T1000 (cell line): ENCODE measurements at places on chromosomes 5 and 9.

DNA sequence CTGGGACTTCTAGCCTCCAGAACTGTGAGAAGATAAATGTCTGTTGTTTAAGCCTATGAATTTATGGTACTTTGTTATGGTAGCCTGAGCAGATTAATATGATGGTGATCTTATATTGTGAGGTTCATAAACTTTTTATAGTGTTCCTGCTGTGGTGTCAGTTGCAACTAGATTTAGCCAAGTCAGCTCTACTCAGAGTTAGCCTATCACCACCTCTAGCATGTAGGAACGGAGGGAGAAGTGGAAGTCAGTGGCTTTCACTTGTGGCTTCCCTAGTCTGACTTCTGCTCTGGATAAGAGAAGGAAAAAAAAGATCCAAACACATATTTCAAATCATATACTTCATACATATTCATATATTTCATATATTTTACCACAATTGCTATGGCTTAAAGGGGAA lies 6.6 kb downstream of the POC5 start:
- no peak for DNase-seq

GRCh38 chr5:154198611-154199230 lies 8.2 kb downstream of the GALNT10 start:
- no peak for DNase-seq

DNA sequence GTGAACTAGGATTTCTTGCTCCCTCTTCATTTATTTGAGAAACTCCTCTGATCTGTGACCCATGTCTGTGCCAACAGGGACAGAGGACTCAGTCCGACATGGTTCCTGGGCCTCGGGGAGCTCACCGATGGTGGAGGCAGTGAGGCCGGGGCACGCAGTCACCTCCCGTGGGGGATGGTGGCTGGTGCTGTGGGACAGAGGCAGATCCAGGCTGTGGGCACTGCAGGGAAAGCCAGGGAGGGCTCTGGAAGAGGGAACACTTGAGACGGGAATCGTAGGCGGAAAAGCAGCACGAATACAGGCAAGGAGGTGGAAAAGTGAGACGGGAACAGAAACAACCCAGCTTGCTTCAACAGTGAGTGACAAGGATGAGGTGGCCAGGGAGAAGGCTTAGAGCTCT lies 127.8 kb downstream of the GABBR2 start:
- no peak for DNase-seq

DNA sequence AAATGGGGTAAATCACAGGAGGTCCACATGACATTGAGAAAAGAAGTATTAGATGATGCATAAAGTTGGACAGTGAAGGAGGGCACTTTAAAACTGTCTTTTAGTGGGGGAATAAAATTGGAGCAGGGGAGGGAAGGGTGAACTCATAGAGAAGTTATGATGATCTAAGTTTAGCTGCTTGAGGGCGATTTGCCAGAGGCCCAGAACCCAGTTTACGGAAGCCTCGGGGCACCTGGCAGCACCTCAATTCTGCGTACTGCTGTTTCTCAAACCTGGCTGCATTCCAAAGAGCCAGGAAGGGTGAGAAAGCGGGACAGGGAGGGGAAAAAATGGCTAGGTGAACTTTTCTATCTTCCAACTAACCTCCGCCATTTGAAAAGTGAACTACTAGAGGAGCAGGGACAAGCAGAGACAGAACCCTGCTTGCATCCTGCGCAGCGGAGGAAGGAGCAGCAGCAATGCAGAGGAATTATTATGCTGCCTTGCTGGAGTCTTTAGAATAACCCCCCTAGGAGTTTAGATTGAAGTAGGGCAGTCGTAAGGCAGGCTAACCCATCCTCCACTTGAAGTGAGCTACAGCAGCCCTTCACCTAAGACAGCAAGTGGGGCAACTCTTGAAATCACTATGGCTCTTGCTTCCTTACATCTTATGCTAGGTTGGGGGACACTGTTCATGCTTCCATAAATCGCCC lies 316.8 kb downstream of the BRINP1 start:
- no peak for DNase-seq

GRCh38 chr5:174559141-174559540 lies 165.2 kb upstream of the MSX2 start:
- DNase-seq, result no peak

- no peak for DNase-seq
Measured at GRCh38 chr5:60445921-60446320, 254.0 kb downstream of the DEPDC1B start.

- DNase-seq, result no peak
Measured at GRCh38 chr5:32508806-32509805, 64.6 kb upstream of the ZFR start.

GRCh38 chr9:120646948-120647347 lies 67.0 kb upstream of the CDK5RAP2 start:
- DNase-seq, result no peak

DNA sequence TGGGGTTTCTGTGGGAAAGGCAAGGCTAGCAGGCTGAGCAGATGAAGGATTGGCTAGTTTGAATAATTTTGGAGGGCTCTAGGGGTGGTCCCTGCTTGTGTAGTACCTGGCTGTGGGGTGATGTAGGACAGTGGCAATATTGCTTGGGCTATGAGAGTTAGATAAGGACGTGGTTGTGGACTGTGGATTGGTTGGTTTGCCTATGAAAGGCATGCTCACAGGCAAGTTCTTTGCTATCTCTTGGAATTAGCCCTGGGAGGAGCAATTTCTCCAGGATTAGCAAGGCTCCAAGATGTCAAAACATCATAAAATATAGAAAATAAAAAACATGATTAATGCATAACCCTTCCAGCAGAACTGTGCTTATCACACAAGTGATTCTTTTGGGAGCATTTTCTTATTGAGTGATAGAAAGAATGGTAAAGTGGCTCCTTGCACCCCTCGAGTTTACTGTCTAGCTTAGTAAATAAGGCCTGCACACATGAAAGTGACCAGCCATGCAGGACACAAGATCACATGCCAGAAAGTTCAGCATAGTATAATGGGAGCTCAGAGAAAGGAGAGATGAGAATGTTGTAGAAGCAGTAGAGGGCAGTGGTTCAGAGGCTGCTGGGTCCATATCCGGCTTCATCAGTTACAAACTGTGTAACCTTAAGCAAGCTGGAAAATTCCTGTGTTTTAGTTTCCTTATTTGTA lies 13.8 kb downstream of the AOPEP start:
- DNase-seq, result no peak

DNA sequence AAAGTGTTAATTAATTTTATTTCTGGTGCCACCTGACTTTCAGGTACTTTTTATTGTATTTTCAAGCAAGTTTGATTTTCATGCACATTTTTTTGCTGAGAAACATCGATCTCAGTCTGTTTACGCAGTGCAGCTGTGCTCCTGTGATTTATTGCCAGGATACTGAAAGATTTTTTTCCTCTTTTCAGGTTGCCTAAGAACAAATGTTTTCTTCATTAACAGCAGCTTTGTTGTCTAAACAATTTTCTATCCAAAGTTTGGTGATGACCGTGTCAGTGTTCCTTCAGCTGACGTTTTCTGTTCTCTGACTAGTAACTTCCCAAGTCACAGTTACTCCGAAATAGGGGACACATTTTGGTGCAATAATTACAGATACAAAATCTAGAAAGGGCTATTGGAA lies 78.1 kb downstream of the VCAN start:
- no peak for DNase-seq

DNA sequence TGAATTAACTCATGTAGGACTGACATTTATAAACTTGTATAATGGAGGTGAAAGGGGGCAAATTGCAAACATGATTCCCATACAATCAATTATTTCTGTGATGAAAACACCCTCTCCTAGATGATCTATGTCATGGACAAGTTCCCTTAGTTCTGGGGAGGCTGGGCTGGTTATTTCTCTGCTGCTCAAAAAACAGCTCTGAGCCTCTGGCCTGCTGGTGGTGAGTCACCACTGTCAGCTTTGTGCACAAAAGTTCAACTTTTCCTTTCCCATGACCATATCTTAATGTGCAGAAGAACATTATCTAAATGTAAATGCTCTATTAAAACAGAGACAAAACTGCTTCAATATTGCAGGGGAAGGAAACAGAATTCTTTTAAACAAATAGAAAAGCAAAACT lies 85.0 kb downstream of the HMHB1 start:
- DNase-seq, result no peak

DNA sequence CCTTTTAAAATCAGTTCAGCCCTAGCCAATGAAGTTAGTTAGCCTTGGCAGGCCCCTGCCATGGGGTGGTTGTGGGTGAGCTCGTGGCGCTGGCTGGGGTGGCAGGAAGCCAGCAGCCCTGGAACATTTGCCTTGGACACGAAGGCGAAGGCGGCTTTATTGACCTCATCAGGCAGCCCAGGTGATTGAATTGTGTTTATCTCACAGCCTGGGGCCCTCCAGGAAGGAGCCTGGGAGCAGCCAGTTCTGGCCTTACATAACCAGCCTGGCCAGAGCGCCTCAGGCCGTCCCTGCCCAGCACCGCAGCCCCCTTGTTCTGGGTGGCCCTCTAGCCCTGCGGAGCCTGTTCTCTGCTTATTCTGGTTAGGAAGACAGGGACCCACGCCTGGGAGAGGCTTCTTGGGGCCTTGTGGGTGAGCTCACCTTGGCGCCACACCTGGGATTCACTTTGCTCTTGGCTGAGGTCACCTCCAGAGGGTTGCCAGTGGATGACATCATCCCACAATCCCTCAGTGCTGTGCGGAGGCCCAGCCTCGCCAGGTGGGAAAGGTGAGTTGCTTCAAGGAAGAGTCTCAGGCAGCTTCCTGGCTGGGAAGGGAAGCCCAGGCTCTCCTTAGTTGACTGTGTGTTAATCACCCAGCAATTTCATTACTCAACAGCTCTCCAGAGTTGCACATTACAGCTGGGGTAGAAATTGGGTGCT lies 54.4 kb upstream of the RPL26L1 start:
- no peak for DNase-seq

DNA sequence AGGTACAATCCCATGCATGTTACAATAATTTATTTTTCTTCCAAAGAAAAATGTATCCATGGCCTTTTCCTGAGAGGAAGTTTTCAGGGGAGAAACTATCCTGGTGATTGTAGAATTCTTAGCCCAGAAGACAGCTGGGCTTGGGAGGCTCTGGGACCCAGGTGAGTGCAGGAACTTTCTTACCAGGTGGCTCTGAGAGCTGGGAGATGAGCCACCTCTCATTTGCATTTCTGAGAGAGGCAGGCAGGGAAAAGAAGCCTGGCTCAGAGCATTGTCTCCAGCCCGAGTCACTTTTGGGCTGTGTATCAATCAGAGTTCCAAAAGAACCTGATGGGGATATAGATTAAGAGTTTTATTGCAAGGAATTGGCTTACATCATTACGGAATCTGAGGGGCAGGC lies 52.7 kb downstream of the ALG2 start:
- DNase-seq, result no peak

GRCh38 chr5:91464886-91465646 lies 81.9 kb upstream of the ARRDC3 start:
- no peak for DNase-seq

GRCh38 chr9:126304971-126305320 lies 21.7 kb upstream of the MVB12B start:
- DNase-seq, result no peak

GRCh38 chr5:54311176-54311677 lies 854 bp upstream of the ARL15 start:
- DNase-seq, result no peak

GRCh38 chr9:134173127-134174072 lies 9.0 kb upstream of the RNU6ATAC start:
- no peak for DNase-seq
